ENCODE measurements at places on chromosomes 12 and 14.
A peak's percentile ranks its signal among the peaks of the same experiment; 100 is the strongest.

GRCh38 chr12:30992381-30992780 lies 65.8 kb downstream of the TSPAN11 start:
- no peak for DNase-seq

DNA sequence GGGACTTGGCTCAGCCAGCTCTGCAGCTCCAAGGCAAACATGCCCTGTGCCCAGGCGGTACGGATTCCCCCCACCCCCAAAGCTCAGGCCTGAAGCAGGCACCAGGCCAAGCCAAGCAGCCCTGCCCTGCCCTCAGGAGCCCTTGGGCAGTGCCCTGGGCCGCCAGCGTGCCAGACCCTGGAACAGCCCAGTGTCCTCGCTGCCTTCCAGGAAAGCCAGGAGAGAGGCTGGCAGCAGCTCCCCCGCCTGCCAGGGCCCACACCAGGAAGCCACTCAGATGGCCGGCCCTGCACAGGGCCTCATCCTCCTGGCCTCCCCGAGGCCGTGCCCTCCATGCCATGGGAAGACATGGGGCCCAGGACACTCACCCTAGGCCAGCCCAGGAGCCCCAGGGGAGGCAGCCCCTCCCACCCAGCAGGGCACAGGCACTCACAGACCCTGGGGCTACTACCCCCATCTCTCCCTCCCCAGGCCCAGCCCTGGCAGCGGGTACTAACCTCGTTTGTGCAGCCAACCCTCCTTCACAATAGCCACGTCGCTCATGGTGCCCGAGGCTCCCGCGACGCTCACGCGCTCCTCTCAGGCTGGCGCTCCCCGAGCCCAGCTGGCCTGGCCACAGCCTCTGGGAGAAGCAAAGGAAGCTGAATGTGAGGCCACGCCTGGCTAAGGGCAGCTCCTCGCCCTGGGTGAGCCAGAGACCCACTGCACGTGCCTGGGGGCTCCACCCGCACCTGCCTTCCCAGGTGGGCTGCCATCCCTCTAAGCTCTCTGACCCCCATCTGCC lies 3.3 kb downstream of the AKT1 start:
- DNase-seq: no peak

GRCh38 chr12:91496337-91496736 lies 313.7 kb upstream of the DCN start:
- no peak for DNase-seq

DNA sequence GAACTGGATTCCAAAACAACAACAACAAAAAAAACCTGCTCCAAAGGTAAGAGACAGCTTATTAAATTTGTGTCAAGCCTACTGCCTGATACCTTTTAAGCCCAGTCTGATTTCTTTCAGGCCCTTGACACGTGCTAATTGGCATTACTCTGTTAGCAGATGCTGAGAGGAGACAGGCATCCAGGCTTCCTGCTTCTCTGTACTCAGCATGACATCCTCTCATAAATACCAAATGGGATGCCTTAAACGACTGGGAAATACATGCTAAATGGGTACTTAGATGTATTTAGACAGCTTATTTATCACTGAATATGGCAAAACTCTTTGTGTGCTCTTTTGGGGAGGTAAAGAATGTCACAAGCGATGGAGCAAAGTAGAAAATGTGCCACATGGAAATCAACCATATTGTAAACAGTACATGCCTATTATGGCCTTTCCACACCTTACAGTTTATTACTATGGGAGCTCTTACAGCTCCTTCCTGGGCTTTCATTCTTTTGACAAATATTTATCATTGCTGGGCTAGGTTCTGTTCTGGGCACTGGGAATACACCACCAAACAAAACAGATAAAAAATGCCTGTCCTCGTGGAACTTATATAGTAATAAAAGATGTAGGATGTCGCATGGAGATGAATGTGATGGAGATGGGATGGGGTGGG lies 11.5 kb upstream of the PCED1B start:
- no peak for DNase-seq

GRCh38 chr12:6828781-6829535 lies 751 bp downstream of the P3H3 start:
- DNase-seq: peak; percentile 59

DNA sequence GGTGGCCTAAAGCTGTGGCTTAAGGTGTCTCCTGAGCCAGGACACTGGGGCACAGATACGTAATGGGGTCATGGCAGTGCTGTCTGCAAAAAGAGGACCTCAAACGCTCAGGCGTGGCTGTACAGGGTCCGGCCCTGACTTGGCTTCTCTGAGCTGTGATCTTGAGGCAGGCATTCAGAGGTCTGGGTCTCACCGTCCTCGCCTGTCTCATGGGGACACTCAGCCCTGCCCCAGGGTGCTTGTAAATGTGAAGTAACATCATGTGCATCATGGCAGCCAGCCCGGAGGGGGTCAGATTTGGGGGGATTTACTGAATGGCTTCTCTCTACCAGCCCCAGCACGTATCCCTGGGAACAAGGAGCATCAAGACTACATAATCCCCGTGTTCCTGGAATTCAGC lies 28.8 kb downstream of the DIO3 start:
- DNase-seq: no peak

GRCh38 chr12:105357162-105357691 lies 26.7 kb downstream of the C12orf75 start:
- DNase-seq: no peak

DNA sequence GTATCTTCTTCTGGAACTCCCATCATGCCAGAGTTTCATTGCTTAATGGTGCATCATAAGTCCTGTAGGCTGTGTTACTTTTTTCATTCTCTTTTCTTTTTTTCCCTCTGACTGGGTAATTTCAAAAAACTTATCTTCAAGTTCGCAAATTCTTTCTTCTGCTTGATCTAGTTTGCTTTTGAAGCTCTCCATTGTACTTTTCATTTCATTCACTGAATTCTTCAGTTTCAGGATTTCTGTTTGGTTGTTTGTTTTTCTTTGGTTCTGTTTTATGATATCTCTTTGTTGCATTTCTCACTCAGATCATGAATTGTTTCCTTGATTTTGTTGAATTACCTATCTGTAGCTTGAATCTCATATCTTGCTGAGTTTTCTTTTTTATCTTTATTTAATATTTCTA lies 83.3 kb upstream of the PRMT8 start:
- DNase-seq: no peak

- DNase-seq: no peak
Observed at GRCh38 chr12:94704452-94705306, 54.3 kb upstream of the TMCC3 start.

DNA sequence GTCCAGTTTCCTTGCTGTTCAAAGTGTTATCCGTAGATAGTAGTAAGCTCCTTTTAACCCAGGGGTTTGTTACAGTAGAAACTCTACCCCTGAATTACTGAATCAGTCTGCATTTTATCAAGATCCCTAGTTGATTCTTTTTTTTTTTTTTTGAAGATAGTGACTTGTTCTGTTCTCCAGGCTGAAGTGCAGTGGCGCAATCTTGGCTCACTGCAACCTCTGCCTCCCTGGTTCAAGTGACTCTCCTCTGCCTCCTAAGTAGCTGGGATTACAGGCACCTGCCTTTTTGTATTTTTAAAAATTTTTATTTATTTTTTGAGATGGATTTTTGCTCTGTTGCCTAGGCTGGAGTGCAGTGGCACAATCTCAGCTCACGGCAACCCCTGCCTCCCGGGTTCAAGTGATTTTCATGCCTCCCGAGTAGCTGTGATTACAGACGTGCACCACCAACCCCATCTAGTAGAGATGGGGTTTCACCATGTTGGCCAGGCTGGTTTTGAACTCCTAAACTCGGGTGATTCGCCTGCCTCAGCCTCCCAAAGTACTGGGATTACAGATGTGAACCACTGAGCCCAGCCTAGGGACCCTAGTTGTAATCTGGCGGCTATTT lies 10.5 kb downstream of the LARP4 start:
- no peak for DNase-seq

DNA sequence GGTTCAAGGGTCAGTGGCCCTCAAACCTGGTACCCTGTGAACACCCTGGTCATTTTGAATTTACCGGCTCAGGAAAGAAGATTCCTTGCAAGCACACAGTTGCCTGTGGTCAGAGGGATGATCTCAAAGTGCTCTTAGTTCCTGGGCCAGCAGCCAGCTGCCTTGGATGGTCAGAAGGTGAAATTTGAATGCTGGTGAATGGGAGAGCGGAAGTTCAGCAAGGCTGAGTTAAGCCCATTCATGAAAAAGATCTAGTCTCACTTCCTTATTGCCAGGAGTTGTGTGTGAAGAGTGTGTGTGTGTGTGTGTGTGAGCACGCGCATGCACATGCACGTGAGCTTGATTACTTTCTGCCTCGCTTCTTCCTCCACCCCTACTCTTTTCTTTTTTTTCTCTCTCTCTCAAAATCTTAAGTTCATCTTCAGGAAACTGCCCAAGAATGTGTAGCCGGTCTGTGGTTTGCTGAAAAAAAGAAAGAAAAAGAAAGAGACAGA lies 155.5 kb upstream of the CCND2 start:
- no peak for DNase-seq

DNA sequence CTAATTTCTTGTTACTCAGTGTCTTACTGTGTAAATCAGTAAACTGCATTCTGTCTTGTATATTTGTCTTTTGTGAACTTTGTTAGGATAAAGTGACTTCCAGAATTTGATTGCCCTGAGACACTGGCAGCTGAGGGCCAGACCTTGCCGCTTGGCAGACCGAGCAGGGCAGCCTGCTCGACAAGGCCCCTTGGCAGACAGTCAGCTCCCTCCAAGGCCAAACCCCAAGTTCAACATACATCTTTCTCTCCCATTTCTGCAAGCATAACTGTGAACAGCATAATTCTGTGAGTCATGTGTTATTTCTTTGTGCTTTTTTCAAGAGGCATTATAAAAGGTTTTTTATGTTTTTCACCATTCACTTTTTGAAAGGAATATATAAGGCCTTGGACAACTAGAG lies 39.2 kb upstream of the BMAL2 start:
- DNase-seq: no peak

DNA sequence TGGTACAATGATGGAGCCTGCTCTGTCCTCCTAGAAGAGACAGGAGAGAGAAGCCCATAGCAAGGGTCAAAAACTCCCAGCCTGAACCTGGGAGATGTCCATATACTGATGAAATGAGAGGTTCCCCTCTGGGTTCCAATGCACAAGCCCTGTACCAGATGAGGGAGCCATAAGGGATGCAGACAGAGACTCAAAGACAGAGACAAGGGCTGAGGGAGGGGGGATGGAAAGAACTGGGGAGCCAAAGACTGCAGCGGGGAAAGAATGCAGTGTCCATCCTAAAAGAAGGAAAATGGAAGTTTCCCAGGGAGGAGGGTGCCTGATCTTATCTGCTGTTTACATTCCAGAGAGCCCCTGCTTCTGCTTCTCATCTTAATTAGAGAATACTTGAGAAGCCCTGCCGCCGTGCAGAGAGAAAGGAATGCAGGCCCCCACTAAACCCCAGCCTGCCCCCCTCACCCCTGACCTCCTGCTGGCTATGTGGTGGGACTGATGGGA lies 27.7 kb downstream of the KRT18 start:
- no peak for DNase-seq

Data from uterus (tissue), 4 donors.